ENCODE measurements at places on chromosomes 3 and 15.

DNA sequence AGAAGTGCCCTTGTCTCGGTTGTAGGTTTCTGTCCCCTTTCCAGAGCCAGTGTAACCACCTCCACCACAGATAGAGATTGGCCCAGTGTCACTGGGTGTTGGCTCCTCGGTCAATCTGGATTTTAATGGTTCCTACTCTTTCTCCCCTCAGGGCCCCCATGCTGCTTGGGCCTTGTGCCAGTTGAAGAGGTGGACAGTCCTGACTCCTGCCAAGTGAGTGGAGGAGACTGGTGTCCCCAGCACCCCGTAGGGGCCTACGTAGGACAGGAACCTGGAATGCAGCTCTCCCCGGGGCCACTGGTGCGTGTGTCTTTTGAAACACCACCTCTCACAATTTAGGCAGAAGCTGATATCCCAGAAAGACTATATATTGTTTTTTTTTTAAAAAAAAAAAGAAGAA, 75.2 kb downstream of the BOC start:
- no peak for DNase-seq

- DNase-seq: no peak
These were observed 67.0 kb downstream of the TNIK start for GRCh38 chr3:171393032-171393744.

DNA sequence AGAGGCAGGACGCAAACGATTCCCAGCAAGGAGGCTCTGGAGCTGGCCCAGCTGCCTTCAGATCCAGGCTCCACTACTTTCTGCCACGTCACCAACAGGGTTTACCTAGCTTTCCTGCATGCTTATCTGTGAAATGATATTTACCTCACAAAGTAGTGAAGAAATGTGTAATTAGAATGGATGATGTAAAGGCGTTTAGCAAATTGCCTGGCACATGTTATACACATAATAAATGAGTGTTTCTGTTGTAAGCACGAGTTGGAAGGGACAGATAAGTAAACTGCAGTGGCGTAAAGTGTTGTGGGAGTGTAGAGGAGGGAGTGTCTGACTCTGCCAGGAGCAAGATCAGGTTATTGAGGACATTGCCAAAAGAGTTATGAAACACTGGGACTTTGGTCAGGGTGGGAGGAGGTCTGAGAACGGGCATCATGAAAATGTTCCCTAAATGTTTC, 3.5 kb upstream of the CHAC1 start:
- DNase-seq: no peak

- no peak for DNase-seq
These were observed 966 bp downstream of the ALAS1 start for GRCh38 chr3:52198643-52199608.

DNA sequence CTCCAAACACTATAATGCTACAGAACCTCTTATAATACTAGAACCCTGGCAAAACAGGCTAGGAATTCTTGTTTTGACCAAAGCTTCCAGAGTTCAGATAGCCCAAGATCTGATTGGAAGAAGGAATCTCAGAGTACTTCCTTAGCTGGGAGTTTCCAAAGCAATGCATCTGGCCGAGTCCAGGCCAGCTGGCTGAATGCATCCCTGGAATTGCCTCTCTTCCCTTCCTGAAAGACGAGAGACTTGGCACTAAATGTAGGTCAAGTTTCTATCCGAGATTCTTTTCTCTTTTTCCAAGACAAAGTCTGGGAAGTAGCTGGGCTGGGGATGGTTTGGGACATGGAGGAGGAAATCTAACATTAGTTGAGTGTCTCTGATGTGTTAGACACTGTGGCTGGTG, 68.7 kb upstream of the ADPGK start:
- DNase-seq: no peak

All from RCC 7860 (cell line).